Mucosa of descending colon (tissue), 3 donors: ENCODE measurements at places on chromosomes 2 and 18. TPM values are rescaled to one million over a fixed set of nuclear protein-coding genes. Genes with fewer than 3 reads are reported as not detected.

DNA sequence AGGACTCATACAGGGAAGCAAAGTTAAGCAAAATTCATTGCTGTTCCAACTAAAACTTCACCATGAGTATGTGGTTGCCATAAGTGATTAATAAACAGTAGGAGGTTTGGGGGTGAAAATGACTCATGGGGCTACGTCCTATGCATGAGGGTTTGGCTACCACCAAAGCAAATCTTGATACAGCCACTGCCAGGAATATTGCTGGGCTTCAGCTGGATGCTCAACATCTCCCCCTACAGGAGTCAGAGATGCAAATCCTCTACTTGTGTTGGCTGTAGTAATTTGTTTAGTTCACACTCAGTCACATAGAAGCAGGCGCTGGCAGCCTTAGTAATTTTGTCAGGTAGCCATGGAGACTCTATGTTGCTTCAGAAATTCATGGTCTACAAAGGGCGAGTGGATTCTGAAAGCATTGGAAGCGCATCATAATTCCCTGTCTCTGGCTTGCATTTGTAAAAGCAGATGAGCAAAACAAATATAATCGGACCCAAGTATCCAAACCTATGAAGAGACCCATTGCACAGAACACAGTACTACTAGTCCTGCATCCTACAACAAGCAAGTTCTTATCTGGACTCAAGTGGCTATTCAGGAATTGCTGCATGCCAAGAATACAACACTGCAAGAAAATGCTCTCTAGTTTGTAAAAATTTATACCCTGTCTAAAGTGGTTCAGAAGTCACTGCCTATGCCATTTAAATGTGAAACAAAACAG, 76.0 kb downstream of the CD28 start:
- peak; percentile 60 for DNase-seq

GRCh38 chr2:163626208-163626607, 109.6 kb downstream of the FIGN start:
- DNase-seq: no peak

GRCh38 chr2:60992985-60993392, 24.5 kb upstream of the PEX13 start:
- no peak for DNase-seq

L3MBTL4 gene
- 13.9 TPM for total RNA-seq
